ENCODE measurements at places on chromosomes 5 and 9.
A peak's percentile ranks its signal among the peaks of the same experiment; 100 is the strongest.

DNA sequence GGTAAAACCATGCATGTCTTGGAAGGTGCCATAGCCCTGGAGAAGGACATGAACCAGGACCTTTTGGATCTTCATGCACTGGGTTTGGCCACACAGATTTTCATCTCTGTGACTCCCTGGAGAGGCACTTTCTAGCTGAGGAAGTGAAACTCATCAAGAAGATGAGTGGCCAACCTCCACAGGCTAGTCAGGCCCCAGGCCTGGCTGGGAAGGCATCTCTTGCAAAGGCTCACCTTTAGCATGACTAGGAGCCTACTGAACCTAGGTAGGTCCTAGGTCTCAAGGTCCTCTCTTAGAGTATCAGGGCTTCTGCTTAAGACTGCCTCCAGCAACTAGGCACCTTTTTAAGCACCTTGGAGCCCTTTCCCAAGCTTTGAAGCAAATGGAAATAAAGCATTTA, 1448.7 kb upstream of the ACO1 start:
- no peak for DNase-seq

- DNase-seq = no peak
These were observed 12.6 kb upstream of the DPYSL3 start for GRCh38 chr5:147522435-147522834.

DNA sequence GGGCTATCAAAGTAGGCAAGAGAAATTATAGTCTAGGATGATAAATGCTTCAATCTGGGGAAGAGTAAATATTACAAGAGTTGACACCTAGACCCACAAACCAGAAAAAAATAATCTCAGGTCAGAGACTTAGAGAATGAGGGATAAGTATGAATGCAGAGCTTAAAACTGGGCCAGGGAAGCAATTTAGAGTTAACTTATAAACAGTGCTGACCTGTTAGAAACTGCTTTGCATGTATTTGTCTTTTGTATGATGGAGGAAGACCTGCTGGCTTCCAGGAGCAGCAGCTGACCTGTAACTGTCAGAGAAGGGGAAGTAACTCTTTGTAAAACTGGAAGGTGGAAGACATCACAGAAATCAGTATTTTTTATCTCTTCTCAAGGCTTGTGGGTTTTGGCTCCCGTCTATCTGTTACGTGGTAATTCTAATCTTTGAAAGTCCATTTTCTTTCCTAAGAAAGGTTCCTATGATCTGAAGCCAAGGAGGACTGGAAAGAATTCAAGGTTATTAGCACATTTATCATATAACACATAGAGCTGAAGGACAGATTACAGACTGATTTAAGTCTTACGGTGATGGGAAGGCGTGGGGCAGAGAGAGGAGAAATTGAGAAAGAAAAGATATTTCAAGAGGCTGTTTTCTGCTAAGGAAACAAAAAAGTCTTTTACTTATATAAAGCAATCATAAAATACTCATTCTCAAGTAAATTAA, 114.7 kb upstream of the ADAMTS19 start:
- DNase-seq = peak; percentile 5

GRCh38 chr9:76552751-76553455, 93.9 kb downstream of the GCNT1 start:
- no peak for DNase-seq

GRCh38 chr9:131404581-131404980, 10.7 kb downstream of the PRRC2B start:
- peak; percentile 91 for DNase-seq

DNA sequence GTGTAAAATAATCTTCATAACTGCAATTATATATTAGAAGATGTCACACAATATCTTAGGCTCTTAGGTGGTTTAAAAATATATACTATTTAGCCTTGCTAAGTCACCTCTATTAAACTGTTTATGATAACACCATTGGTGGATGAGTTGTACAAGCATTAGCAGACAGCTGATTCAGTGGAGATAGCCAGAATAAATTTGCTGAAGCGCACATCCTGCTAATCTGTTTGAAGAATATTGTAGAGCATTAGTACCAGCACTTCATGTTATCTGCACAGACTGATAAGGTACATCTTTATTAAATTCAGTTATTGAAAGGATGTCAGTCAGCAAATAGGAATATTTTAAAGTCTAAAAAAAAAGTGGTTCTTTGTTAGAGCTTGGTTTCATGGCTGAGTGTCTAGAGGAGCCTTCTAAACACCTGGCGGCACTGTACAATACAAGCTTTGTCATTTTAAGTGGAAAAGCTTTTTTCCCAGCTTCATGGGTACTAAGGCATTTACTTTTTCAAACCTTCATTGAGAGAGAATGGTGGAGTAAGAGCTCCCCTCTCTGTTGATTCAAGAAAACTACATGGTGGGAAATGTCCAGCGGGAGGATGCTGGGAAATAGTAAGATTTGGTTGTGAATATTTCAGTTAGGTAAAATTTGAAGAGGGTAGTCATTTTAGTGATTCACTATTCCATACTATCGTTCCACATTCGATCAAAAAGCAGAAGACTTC, 275.1 kb downstream of the SLF1 start:
- DNase-seq = peak; percentile 28

DNA sequence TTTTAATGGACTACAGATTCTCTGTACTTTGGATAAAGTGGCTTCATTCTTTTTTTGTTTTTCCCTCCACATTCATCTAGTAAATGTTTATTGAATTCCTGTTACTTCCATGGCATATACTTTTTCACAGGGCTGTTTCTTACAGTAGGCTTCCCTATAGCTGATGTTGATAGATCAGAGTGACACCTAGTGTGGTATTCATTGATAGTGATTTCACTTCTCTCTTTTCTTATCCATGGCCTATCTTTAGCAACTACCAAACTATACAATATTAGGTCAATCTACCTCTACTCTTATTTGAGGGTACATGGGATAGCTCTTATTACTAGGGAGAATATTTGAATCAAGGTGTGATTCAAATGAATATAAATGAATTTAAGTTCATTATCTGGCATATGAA, 35.8 kb downstream of the FSD1L start:
- no peak for DNase-seq

DNA sequence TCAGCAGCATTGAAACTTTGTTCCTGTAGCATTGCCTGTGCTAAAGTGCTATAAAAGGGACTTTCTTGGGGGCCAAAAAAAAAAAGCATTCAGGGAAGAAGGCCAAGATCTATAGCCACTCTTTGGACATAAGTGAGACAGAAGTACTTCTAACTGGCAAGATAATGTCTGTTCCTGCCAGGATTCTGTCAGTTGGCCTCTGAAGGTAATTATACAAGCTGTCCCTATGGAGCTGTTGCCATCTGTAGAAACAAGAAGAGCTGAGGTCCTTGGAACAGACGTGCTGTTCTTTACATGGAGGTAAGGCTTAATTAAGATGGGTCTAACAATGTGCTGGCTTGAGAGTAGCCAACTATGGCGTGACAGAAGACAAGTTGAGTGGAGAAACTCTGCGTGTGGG, 9.7 kb downstream of the KIF20A start:
- no peak for DNase-seq

DNA sequence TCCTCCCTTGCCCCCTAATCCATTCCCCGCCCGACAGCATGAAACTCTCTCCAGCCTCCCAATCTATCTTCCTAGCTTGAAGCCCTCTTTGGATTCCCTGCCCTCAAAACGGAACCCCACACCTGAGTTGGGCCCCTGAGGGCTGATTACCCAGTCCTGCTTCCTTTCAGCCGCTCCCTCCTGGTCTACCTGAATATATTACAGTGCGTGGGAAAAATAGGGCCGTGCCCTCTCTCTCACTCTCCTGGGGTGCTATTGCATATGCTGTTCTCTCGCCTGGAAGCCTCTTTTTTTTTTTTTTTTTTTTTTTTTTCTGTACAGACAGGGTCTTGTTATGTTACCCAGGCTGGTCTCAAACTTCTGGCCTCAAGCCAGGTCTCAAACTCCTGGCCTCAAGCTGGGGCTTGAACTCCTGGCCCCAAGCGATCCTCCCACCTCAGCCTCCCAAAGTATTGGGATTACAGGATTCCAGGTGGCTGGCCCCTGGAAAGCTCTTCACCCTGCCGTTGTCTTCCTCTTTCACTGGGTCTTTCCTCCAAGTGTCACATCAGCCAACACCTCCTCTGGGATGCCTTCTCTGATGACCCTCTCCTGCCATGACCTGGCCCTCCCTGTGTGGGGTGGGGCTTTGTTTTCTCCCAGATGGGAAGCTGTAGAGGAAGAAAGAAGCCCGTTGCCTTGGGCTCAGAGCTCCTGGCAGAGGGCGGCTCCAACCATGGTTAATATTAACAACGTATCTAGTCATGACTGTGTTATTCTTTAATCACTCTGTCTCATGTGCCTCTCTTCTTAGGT, 8.2 kb downstream of the DNM1 start:
- no peak for DNase-seq

DNA sequence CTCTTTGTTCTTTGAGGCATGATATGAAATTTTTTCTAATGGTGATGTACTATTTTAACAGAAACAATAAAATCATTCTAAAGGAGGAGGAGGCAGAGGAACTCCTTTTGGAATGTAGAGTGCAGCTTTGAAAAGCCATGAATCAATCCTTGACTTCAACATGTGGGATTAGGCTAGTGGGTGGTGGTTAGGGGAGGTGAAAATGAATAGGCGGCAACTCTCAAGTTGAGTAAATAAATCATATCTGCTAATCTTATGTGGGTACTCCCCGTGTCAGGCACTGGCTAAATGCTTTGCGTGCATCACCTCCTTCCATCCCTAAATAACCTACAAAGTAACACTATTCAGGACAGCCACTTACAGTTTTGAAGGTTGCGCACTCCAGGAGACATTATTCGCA, 35.1 kb downstream of the FAM81B start:
- DNase-seq = no peak

DNA sequence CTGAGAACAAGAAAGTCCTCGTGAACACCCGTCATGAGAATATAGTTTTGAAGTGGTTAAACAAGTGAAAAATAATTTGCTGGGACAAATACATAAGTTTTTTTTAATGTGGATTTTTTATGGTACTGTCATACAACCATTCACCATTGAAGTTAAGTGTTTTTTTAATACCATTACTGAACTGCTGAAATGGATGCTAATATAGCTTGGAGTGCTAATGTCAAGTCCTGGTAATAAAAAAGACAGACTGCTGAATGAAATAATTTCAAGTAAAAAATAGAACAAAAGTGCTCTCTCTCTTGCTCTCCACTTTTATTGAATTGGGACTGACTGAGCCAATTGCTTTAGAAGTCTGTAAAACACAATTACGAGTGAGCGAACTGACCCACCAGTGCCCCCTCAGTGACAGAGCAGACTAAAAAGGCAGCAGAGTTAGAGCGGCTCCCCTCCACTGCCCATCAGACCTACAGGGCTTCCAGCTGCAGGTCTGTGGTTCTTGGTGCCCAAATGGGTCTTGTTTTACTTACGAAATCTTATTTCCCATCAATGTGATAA, 442.5 kb downstream of the BNC2 start:
- DNase-seq = no peak

- DNase-seq = peak; percentile 47
These were observed 831.8 kb downstream of the TAF11L14 start for GRCh38 chr5:18465833-18466681.

DNA sequence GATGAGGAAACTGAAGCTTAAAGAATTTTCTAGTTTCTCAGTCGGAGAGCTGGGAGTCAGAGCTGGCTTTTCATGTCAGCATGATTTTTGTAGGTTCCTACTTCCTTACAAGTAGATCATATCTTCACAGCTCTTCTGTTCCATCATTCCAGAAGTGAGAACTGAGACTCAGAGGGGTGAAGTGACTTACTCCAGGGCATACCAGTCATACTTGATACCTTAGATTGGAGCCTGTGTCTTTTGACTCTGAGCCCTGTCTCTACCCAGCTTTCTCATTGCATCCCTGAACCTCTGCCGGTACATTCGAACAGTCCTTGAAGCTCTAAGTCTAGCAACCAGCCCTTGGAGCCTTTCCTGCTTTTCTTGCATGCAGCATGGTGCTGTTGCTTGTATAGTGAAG, 53.3 kb downstream of the MCCC2 start:
- DNase-seq = no peak

- DNase-seq = no peak
These were observed 32.9 kb downstream of the OCLN start for GRCh38 chr5:69525490-69525889.

DNA sequence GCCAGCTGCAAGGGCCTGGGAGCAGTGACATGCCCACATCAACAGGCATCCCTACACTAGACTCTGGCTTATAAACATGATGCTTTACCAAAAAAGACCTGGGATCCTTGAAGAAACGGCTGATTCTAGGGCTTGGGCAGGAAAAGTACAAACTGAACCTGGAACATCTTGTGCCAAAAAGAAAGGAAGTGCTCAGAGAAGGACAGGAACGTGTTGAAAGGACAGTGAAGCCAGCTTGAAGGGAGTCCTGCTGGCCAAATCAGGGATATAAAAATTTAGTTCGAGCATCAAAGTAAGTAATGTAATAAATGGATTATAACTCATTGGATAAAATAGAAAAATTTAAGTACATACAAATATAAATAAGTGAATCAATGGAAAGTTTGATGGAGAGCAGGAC, 58.1 kb downstream of the ALDH7A1 start:
- DNase-seq = no peak

DNA sequence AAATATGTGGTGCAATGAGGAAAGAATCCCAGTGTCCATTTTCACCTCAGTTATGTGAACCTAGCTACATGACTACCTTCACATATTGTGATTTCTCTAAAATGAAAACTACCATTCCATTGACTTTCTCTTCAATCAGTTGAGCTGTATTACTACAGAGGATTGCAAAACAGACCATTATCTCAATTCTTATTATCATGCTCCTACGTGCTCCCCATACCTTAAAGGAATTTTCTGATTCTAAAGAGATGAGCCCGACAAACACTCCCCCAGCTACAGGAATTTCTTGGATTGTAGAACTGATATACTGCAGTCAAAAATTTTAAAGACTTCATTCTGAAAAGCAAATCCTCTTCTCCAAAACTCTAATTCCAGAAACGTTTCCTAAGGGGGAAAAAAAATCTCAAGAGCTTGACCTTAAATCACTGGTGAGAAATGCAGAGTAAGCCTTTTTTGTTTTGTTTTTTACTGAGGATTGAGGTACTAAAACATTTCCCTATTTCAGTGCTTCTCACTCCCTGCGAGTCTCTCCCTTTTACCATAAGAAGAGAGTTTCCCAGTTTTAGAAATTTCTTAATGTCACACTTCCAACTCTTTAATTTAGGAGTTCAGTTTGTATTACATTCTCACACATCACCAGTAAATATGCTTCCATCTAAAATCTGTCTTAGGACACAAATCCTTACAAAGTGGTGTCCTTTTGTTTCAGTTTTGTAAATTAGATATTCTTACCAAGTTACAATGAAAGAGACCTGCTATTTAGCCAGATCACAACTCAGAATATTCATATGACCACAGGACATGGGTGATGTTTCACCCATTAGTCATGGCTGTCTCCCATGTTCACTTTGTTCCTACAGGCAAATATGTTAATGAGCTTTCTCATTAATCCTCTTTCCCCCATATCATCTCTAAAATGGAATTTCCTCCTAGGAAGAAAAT, 203.8 kb downstream of the TSSK1B start:
- DNase-seq = no peak

Data from cardiac muscle cell (in vitro differentiated cells and primary cell).